ENCODE measurements at places on chromosomes 1 and 21. TPM values are rescaled to one million over a fixed set of nuclear protein-coding genes. Genes with fewer than 3 reads are reported as not detected.

HAO2 gene
- total RNA-seq, result under 0.01 TPM

SYNJ1 gene
- 7.1 TPM for total RNA-seq

KRTAP13-2 gene
- total RNA-seq, result not detected

RUNX3 gene
- not detected for total RNA-seq

BSND gene
- total RNA-seq, result not detected

OXCT2 gene
- 3.6 TPM for total RNA-seq

ACTL8 gene
- total RNA-seq, result not detected

PADI1 gene
- under 0.01 TPM for total RNA-seq

CNKSR1 gene
- total RNA-seq, result not detected

NENF gene
- total RNA-seq, result 9.6 TPM

UBXN10 gene
- not detected for total RNA-seq

PYCR2 gene
- 31.6 TPM for total RNA-seq

KISS1 gene
- 1.2 TPM for total RNA-seq

OR2T34 gene
- total RNA-seq, result not detected

IARS2 gene
- 89.5 TPM for total RNA-seq

C1orf226 gene
- 0.13 TPM for total RNA-seq

OR4F29 gene
- total RNA-seq, result not detected

PDE9A gene
- total RNA-seq, result 1.4 TPM

SLC6A9 gene
- 0.13 TPM for total RNA-seq

CCDC181 gene
- total RNA-seq, result not detected

SV2A gene
- 1.3 TPM for total RNA-seq

TRIM63 gene
- total RNA-seq, result not detected

UBE2J2 gene
- 30.0 TPM for total RNA-seq

PRKAA2 gene
- total RNA-seq, result 1.7 TPM

PLEKHN1 gene
- total RNA-seq, result 0.51 TPM

ATAD3C gene
- 0.89 TPM for total RNA-seq

NT5C1A gene
- not detected for total RNA-seq

MAP3K21 gene
- 0.90 TPM for total RNA-seq

PIGV gene
- total RNA-seq, result 7.2 TPM

TCHHL1 gene
- total RNA-seq, result not detected

LAD1 gene
- total RNA-seq, result not detected

OR4F16 gene
- total RNA-seq, result not detected

RAB42 gene
- total RNA-seq, result 5.6 TPM

NEXN gene
- total RNA-seq, result 0.77 TPM

PAPPA2 gene
- under 0.01 TPM for total RNA-seq

KCNK2 gene
- 0.26 TPM for total RNA-seq

IFI44L gene
- 0.26 TPM for total RNA-seq

KRTAP21-2 gene
- total RNA-seq, result not detected

GBP7 gene
- not detected for total RNA-seq

ARHGEF10L gene
- total RNA-seq, result 1.2 TPM

THAP3 gene
- total RNA-seq, result 16.0 TPM

DCST1 gene
- not detected for total RNA-seq

KCNN3 gene
- total RNA-seq, result 1.8 TPM

NHLH1 gene
- total RNA-seq, result under 0.01 TPM

LHX8 gene
- total RNA-seq, result not detected

LRRC39 gene
- not detected for total RNA-seq

KCNJ6 gene
- total RNA-seq, result not detected
